ENCODE measurements at places on chromosomes 13 and 19.

GRCh38 chr19:5247957-5248705, 92.5 kb downstream of the PTPRS start:
- no peak overlapping the region for H3K27ac ChIP-seq
- peaks cover 14% of the 10 kb centered on the region for H3K27me3 ChIP-seq
- no peaks in the 10 kb centered on the region for H3K4me1 ChIP-seq
- H3K4me3 ChIP-seq, result no peak overlapping the region
- no peak for DNase-seq
- H3K36me3 ChIP-seq, result peaks cover 2% of the 10 kb centered on the region

DNA sequence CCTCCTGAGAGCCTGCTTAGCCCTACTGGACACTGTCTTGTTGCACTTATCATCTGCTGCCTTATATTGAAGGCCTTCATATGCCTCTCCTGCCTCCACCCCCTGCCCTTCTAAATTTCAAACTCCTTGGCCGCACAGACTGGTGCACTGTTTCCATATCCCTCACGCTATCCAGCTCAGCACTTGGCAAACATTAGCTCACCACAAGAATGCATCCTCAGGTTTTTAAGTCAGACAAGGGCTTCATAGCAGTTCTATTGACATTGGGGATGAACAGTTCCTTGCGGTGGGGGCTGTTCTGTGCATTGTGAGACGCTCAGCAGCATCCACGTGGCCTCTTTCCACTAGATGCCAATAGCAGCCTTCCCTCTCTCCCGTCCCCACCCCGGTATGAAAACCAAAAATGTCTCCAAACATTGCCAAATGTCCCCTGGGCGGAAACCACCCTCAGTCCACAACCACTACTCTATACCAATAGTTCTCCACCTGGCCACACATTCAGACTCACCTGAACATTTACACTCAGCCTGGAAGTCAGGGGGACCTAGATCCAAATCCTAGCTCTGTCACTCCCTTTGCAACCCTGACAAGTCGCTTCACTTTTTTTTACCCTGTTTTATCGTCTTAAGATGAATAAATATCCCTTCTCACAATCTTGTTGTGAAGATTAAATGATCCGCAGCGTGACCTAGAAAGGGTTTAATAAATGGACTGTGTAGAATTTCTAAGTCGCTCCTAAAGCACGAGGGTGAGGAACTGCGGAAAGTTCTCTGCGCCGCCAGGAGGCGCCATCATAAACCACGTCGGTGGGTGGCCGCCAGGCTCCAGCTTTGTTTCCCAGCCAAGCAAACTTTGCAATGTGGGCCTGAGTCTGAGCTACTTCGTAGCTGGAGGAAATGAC, 3.6 kb upstream of the CEACAM3 start:
- peaks cover 6% of the 10 kb centered on the region for H3K4me1 ChIP-seq
- no peak overlapping the region for H3K4me3 ChIP-seq
- H3K27me3 ChIP-seq, result peaks cover 43% of the 10 kb centered on the region
- DNase-seq, result no peak
- no peaks in the 10 kb centered on the region for H3K36me3 ChIP-seq

DNA sequence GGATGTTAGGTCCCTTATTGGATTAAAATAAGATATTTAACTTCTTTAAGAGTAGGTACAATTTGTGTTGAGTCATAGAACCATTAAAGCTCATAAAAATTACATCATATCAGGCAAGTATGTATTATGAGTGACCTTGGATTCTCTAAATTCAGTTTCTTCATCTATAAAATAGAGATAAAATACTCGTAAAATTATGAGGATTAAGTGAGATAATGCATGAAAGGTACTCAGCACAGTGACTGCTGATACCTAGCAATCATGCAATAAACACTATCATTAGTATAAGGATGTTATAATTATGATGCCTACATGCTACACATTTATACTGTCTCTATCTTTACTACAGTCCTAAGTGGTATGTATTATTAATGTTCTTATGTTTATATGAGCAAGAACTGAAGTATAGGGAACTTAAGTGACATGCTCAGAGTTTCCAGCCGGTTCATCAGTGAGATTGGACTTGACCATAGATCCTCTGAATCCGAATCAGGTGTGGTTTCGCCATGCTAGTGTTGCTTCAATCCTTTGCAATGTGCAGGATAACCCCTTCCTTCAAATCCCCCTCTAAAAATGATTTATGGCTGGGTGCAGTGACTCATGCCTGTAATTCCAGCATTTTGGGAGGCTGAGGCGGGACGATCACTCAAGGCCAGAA, 22.9 kb upstream of the FRY start:
- H3K36me3 ChIP-seq, result no peaks in the 10 kb centered on the region
- H3K4me3 ChIP-seq, result no peak overlapping the region
- H3K4me1 ChIP-seq, result no peaks in the 10 kb centered on the region
- H3K27ac ChIP-seq, result no peak overlapping the region
- no peak for DNase-seq
- H3K27me3 ChIP-seq, result peaks cover 4% of the 10 kb centered on the region

GRCh38 chr19:51090471-51090870, 7.8 kb upstream of the KLK14 start:
- DNase-seq, result no peak
- peaks cover 6% of the 10 kb centered on the region for H3K4me1 ChIP-seq
- no peaks in the 10 kb centered on the region for H3K27me3 ChIP-seq
- H3K27ac ChIP-seq, result no peak overlapping the region
- peaks cover 16% of the 10 kb centered on the region for H3K36me3 ChIP-seq
- H3K4me3 ChIP-seq, result no peak overlapping the region

- peaks cover 43% of the 10 kb centered on the region for H3K27me3 ChIP-seq
- DNase-seq, result no peak
- peaks cover 7% of the 10 kb centered on the region for H3K36me3 ChIP-seq
- peaks cover 2% of the 10 kb centered on the region for H3K4me1 ChIP-seq
- peak overlapping the region; percentile 14 for H3K27ac ChIP-seq
These were observed 1.6 kb upstream of the BEST2 start for GRCh38 chr19:12749938-12750521.

- no peak overlapping the region for H3K4me3 ChIP-seq
- H3K4me1 ChIP-seq, result no peaks in the 10 kb centered on the region
- H3K36me3 ChIP-seq, result no peaks in the 10 kb centered on the region
- DNase-seq, result no peak
These were observed 422.9 kb downstream of the KCTD12 start for GRCh38 chr13:76463314-76463713.

GRCh38 chr13:85503797-85504196, 295.4 kb downstream of the SLITRK6 start:
- no peak for DNase-seq
- H3K27me3 ChIP-seq, result no peaks in the 10 kb centered on the region
- no peak overlapping the region for H3K27ac ChIP-seq
- no peak overlapping the region for H3K4me3 ChIP-seq
- H3K4me1 ChIP-seq, result no peaks in the 10 kb centered on the region

DNA sequence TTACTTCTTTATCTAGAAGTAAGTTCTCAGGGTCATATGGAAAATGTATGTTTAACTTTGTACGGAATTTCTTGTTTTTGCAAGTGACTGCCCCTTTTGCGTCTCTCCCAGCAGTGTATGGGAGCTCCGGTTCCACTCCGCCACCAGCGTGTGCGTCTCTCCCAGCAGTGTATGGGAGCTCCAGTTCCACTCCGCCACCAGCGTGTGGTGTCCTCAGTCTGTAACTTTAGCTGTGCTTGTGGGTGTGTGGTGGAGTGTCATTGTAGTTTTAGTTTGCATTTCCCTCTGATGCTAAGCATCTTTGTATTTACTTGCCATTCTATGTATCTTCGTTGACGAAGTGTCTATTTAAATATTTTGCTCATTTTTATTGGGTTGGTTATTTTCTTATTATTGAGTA, 2.4 kb downstream of the CUL4A start:
- no peak for DNase-seq
- H3K36me3 ChIP-seq, result peaks cover 13% of the 10 kb centered on the region
- peak overlapping the region; percentile 79 for H3K4me3 ChIP-seq
- H3K27ac ChIP-seq, result no peak overlapping the region

DNA sequence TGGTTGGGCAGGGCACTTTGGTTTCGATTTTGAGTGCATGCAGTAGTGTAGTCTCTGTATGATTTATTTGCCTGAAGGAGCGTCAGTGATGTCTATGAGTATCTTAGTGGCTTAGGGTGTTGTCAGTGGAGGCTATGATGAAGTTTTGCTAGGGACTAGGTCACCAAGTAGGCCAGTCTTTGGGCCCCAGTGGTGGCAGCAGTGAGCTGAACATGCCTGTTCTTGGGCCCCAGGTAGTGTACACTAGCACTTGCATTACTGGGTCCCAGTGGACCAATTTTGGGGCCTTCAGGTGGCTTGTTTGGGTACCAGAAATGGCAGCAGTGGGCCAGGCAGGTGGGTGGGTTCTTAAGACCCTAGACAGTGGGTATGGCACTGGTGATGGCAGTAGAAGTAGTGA, 598.7 kb upstream of the SPRY2 start:
- DNase-seq, result no peak
- no peaks in the 10 kb centered on the region for H3K4me1 ChIP-seq
- H3K27ac ChIP-seq, result no peak overlapping the region
- no peaks in the 10 kb centered on the region for H3K27me3 ChIP-seq
- no peaks in the 10 kb centered on the region for H3K36me3 ChIP-seq

DNA sequence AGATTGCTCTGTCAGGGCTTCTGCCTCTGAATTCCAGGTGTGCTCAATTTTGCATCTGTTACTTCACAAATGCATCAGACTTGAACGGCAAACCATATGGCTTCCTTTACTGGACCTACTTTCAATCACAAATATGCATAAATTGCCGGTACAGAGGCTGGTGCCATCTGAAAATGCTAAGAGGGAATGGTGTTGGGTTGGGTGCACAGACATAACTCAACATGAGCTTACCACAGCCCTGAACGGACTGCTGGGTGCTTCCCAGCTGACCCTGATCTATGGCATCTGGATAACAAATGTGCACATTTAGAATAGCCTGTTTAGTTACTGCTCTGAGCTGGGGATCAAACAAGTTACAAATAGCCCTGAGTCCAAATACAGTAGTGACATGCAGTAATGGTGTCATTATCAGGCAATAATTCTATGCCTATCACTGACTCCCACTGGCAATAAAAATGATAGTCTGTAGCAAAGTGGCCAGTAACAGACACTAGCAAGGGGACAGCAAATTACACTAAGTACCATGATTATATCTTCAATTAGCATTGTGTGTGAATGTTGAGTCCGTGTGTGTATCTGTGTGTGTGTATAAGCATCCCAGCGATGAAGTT, 927.3 kb downstream of the DIAPH3 start:
- no peaks in the 10 kb centered on the region for H3K36me3 ChIP-seq
- H3K4me1 ChIP-seq, result no peaks in the 10 kb centered on the region
- no peak overlapping the region for H3K4me3 ChIP-seq
- no peak overlapping the region for H3K27ac ChIP-seq
